ENCODE measurements at places on chromosomes 6 and 20.

GRCh38 chr6:30769853-30770524 is 25.6 kb upstream of the IER3 start:
- no peak for DNase-seq

- no peak for DNase-seq
Observed at GRCh38 chr20:31341470-31341869, 26.9 kb upstream of the DEFB118 start.

GRCh38 chr6:147741389-147741788 is 232.9 kb downstream of the SAMD5 start:
- DNase-seq = no peak

GRCh38 chr6:110400208-110400607 is 15.2 kb downstream of the DDO start:
- DNase-seq = no peak

DNA sequence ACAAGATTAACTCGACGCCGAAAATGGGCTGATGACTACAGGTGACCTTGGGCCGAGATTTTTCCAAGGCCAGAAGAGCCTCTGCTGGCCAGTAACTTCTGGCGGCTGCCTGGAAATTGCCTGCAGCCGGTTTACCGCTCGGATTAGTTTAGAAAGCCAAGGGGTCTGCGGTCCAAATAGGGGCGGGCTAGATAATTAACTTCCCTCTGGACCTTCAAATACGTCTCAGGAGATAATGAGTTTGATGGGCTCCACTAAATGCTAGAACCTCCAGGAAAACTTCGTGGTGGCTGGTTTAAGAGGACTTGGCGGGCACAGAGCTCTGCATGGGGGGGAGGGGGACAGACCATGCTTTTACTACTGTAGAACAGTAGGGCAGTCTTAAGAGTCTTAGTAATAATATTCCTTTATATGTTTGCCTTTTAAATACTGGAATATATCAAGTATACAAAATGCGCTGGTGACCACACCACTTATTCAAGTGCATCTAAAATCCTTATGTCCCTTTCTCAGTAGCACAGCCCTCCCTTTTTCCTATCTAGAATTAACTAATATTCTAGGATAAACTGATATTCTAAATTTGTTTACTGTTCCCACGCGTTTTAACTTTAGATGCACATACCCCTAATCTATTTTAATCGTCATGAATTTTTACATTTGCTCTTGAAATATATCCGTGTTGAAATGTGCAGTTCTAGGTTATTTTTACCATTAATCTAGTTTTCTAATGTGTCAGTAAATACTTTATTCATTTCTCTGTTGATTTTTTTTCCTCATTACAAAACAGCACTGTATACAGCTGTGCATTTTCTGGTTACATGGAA is 107.5 kb upstream of the PRSS16 start:
- peak; percentile 50 for DNase-seq

- DNase-seq = no peak
Observed at GRCh38 chr6:117487821-117488220, 5.3 kb downstream of the DCBLD1 start.

DNA sequence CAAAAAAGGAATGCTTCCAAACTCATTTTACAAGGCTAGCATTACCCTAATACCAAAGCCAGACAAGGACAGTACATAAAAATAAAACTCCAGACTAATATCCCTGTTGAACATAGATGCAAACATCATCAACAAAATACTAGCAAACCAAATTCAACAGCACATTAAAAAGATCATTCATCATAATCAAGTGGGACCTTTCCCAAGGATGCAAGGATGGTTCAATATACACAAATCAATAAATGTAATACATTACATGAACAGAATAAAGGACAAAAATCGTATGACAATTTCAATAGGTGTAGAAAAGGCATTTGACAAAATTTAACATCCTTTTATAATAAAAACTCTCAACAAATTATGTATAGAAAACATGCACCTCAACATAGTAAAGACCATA is 66.6 kb upstream of the CNR1 start:
- DNase-seq = no peak
